ENCODE measurements at places on chromosomes 7 and 10.

- no peak for DNase-seq
These were observed 39.4 kb downstream of the APBB1IP start for GRCh38 chr10:26477501-26477900.

GRCh38 chr10:84098667-84099066 is 40.6 kb upstream of the GHITM start:
- no peak for DNase-seq

DNA sequence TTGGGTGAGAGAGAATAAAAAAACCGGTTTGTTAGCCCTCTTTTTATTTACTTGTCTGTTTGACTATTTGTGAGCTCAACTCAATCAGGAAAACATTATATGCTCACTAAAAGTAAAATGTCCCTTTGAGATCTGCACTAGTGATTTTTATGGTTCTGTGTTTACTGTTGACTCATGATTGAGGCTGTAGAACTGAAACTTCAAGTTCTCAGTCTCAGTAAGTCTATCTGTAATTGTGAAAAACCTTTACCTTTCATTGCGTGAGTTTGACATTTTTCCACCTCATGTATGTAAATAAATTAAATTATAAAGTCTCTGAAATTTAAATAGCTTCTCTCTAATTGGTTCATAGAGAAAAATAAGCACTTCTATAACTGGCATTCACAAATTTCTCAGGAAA is 17.0 kb upstream of the CASD1 start:
- no peak for DNase-seq

DNA sequence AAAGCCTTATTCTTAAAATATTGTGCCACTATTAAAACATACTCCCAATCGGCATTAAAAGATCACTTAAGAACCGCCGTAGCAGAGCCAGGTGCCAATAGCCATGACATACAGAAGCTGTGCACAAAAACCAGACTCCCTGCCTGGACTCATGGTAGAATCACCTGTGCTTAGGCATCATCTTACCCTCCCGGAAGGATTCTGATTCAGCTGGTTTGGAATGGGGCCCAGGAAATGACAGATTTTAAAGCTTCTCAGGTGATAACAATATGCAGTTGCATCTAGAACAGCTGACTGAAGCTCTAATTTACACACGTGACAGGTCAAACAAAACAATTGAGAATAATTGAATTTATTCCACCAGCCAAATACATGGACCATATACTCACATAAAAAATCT is 10.7 kb downstream of the A1CF start:
- no peak for DNase-seq
